Activated CD4-positive, alpha-beta memory T cell treated with anti-CD3 and anti-CD28 coated beads for 36 hours (primary cell): ENCODE measurements at places on chromosomes 1 and 21.

- H3K27me3 ChIP-seq = peaks cover 1% of the 10 kb centered on the region
- H3K27ac ChIP-seq = no peak overlapping the region
- H3K36me3 ChIP-seq = no peaks in the 10 kb centered on the region
- no peak overlapping the region for H3K4me3 ChIP-seq
- no peaks in the 10 kb centered on the region for H3K4me1 ChIP-seq
These were observed 148.2 kb downstream of the RWDD3 start for GRCh38 chr1:95382000-95382786.

DNA sequence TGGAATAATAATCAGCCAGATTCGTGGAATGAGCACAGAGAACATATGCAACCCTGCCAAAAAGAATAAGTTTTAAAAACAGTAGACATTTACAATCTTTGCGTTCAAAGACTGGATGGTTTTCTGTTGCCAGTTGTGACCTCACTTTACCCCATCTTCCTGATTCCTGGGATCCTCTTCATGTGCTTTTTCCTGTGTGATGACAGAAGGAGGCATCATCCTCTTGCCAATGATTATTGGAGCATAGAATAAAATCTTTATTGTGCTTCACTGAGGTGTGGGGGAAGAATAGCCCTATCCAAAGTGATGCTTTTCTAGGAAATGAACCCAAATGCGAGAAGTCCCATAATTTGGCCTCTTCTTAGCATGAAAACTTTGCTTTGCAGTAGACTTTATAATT is 15.0 kb upstream of the BARHL2 start:
- DNase-seq = no peak
- H3K27ac ChIP-seq = no peak overlapping the region
- peaks cover 24% of the 10 kb centered on the region for H3K4me1 ChIP-seq
- no peak overlapping the region for H3K4me3 ChIP-seq
- H3K27me3 ChIP-seq = peaks cover 69% of the 10 kb centered on the region
- H3K36me3 ChIP-seq = no peaks in the 10 kb centered on the region

GRCh38 chr1:12552951-12553921 is 64.8 kb downstream of the DHRS3 start:
- no peaks in the 10 kb centered on the region for H3K27me3 ChIP-seq
- no peak overlapping the region for H3K27ac ChIP-seq
- H3K4me3 ChIP-seq = no peak overlapping the region
- no peaks in the 10 kb centered on the region for H3K36me3 ChIP-seq
- no peak for DNase-seq

GRCh38 chr1:184567637-184568036 is 180.8 kb downstream of the C1orf21 start:
- no peaks in the 10 kb centered on the region for H3K36me3 ChIP-seq
- H3K4me3 ChIP-seq = no peak overlapping the region
- no peak overlapping the region for H3K27ac ChIP-seq
- peaks cover 12% of the 10 kb centered on the region for H3K27me3 ChIP-seq
- H3K4me1 ChIP-seq = no peaks in the 10 kb centered on the region

DNA sequence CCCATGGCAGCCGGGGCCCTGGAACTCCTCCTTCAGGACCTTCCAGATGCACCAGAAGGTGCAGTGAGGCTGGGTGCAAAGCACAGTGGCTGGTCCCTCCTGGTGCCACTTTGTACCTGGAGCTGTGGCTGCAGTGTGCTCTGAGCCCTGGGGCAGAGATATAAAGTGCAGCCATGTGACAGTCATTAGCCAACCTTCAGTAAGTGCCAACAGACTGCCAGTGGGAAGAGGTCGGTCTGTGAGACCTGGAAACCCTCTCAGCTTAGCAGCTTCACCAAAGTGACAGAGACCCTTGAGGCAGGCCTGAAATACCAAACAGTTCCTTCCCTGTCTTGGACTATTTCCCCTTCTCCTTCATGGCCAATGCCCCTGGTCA is 26.7 kb upstream of the NGF start:
- H3K4me3 ChIP-seq = no peak overlapping the region
- no peaks in the 10 kb centered on the region for H3K4me1 ChIP-seq
- no peak overlapping the region for H3K27ac ChIP-seq
- no peaks in the 10 kb centered on the region for H3K27me3 ChIP-seq

- DNase-seq = no peak
- no peak overlapping the region for H3K27ac ChIP-seq
- H3K4me3 ChIP-seq = no peak overlapping the region
- peaks cover 4% of the 10 kb centered on the region for H3K27me3 ChIP-seq
- no peaks in the 10 kb centered on the region for H3K4me1 ChIP-seq
- no peaks in the 10 kb centered on the region for H3K36me3 ChIP-seq
These were observed 470.0 kb upstream of the VAMP3 start for GRCh38 chr1:7300893-7301663.

DNA sequence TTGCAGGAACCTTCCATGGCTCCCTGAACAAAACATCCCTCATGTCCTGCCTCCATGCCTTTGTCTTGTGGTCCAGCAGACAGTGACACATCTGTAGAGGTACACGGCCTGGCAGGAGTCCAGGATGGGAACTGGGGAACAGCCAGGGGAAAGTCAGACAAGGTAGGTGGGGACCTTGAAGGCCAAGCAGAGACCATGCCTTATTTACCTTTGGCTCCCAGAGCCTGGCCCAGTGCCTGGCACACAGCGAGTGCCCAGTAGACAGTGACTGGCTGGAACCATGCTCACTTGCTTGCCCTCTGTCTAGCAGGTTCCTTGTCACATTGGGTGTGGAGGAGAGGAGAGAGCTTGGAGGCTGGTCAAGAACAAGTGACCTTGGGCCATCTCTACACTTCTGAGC is 81.0 kb downstream of the BCAR3 start:
- peaks cover 9% of the 10 kb centered on the region for H3K27me3 ChIP-seq
- DNase-seq = no peak
- H3K4me1 ChIP-seq = peaks cover under 1% of the 10 kb centered on the region
- H3K4me3 ChIP-seq = no peak overlapping the region
- H3K27ac ChIP-seq = no peak overlapping the region

DNA sequence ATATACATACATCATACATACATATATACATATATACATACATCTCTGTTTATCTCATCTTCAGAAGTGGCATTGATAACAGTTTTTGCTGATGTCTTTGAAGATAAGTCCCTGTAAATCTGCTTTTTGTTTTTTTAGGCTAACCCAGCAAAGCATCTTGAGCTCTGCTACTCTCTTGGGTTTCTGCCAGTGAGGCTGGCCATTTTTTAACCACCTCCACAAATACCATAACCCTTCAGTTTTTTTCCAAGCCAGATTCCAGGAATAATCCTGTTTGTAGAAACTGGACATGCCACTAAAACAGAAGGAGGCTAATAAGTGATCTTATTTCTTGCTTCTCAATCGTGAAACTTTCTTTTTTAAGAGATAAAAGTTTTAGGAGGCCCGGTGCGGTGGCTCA is 21.6 kb downstream of the SDHC start:
- no peaks in the 10 kb centered on the region for H3K4me1 ChIP-seq
- DNase-seq = no peak
- H3K27ac ChIP-seq = no peak overlapping the region
- no peaks in the 10 kb centered on the region for H3K27me3 ChIP-seq
- H3K4me3 ChIP-seq = no peak overlapping the region

GRCh38 chr1:234844479-234845031 is 234.6 kb upstream of the IRF2BP2 start:
- H3K36me3 ChIP-seq = no peaks in the 10 kb centered on the region
- peak; percentile 45 for DNase-seq
- peak overlapping the region; percentile 99 for H3K27ac ChIP-seq
- no peaks in the 10 kb centered on the region for H3K27me3 ChIP-seq
- H3K4me1 ChIP-seq = peaks cover 96% of the 10 kb centered on the region

GRCh38 chr1:147496571-147497210 is 44.6 kb upstream of the BCL9 start:
- no peaks in the 10 kb centered on the region for H3K4me1 ChIP-seq
- no peaks in the 10 kb centered on the region for H3K27me3 ChIP-seq
- DNase-seq = no peak
- H3K4me3 ChIP-seq = no peak overlapping the region
- no peaks in the 10 kb centered on the region for H3K36me3 ChIP-seq
- no peak overlapping the region for H3K27ac ChIP-seq

DNA sequence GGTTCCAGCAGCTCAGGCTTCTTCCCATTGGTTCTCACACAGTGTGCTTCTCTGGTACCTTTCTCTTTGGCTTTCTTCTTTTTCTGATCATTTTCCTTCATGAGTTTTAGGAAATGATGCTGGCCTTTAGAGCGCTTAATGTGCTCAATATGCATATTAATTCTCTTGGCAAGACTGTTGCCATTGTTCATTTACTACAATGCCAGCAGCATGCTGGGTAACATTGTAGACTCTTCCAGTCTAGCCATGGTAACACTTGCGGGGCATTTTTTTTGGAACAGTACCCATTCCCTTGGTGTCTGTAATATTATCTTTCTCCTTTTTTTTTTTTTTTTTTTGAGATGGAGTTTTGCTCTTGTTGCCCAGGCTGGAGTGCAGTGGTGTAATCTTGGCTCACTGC is 21.7 kb downstream of the UBE4B start:
- no peak for DNase-seq
- no peak overlapping the region for H3K4me3 ChIP-seq
- no peak overlapping the region for H3K27ac ChIP-seq
- H3K36me3 ChIP-seq = peaks cover 4% of the 10 kb centered on the region

GRCh38 chr1:189596197-189596596 is 881.5 kb downstream of the BRINP3 start:
- H3K27me3 ChIP-seq = no peaks in the 10 kb centered on the region
- no peak overlapping the region for H3K4me3 ChIP-seq
- no peak for DNase-seq
- H3K27ac ChIP-seq = no peak overlapping the region
- no peaks in the 10 kb centered on the region for H3K36me3 ChIP-seq

GRCh38 chr1:33305816-33306652 is 14.9 kb downstream of the A3GALT2 start:
- no peaks in the 10 kb centered on the region for H3K36me3 ChIP-seq
- H3K27me3 ChIP-seq = peaks cover 10% of the 10 kb centered on the region
- no peak overlapping the region for H3K27ac ChIP-seq
- no peak for DNase-seq

DNA sequence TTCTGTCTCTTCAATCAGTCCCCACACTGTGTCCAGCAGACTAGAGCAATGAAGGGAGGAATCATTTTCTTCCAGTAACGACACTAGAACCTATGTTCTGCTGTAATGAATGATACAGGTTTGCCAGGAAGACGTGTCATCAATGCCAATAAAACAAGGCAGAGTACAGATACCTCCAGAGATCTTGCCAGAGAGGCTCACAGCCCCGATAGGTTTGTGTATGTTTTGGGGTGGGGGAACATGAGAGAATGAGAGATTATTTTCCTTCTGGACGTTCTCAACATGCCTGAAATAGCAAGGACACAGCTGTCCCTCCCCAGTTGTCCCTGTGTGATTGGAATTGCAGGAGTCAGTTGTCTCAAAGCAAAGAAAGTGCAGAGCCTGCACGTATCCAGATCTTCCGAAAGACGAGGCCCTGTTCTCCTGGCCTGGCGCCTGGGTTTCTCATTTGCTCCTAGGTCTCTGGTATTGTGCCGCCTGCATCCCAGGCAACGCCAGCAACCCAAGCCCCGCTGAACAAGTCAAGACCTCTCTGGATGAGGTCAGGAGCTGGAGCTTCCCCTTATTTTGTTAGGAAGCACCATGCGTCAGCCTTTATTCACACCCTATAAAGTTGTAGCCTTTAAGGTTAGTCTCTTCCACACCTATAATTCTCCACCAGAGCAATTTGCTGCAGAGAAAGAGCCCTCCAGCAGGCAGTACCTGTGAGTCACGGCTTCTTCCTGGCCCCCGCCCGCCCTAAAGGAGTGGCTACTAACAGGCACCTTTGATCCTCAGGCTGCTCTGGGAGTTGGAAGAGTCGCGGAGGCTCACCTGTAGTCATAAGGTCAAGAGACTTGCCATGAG is 130.5 kb downstream of the TOMM20 start:
- no peak for DNase-seq
- H3K27ac ChIP-seq = no peak overlapping the region
- no peak overlapping the region for H3K4me3 ChIP-seq
- H3K36me3 ChIP-seq = no peaks in the 10 kb centered on the region
- no peaks in the 10 kb centered on the region for H3K27me3 ChIP-seq
- H3K4me1 ChIP-seq = peaks cover 12% of the 10 kb centered on the region

DNA sequence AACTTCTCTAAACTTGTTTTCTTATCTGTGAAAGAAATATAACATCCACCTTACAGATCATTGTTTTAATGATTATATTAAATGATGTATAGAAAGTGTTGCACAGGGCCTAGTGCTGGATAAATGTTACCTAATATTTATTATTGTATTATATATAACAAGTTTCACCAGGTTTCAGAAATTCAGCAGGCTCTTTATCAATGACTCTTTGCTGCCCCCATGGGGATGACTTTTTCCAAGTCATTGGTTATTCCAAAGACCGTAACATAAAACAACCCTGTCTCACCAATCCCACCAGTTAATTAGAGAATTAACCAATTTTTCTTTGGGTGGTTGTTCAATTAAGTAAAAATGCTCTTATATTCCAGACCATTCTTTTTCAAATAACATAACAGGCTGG is 7.3 kb upstream of the DEDD start:
- H3K4me1 ChIP-seq = peaks cover 3% of the 10 kb centered on the region
- H3K27ac ChIP-seq = no peak overlapping the region
- peaks cover 4% of the 10 kb centered on the region for H3K36me3 ChIP-seq
- no peaks in the 10 kb centered on the region for H3K27me3 ChIP-seq

- H3K27me3 ChIP-seq = peaks cover 5% of the 10 kb centered on the region
- no peak overlapping the region for H3K4me3 ChIP-seq
- DNase-seq = no peak
- H3K27ac ChIP-seq = no peak overlapping the region
- no peaks in the 10 kb centered on the region for H3K36me3 ChIP-seq
These were observed 120.9 kb downstream of the C1orf21 start for GRCh38 chr1:184507604-184508280.

DNA sequence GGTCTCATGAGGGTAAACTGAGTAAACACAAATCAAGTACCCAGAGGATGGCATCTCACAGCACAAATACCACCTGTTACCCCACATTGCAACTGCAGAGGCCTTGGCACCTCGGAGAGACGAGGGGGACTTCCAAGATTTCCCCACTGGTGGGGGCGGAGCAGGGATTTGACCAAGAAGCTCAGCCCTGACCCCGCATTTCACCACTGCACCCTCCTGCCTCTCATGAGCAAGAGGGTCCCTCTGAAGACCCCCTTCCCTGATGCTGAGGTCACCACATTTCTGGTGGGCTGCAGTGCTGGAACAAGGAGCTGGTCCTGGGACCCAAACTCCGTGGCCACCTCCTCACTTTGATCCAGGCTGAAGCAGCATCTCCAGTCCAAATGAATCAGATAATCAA is 342.4 kb downstream of the NPHP4 start:
- H3K27ac ChIP-seq = no peak overlapping the region
- H3K4me1 ChIP-seq = peaks cover 2% of the 10 kb centered on the region
- DNase-seq = no peak
- H3K27me3 ChIP-seq = peaks cover 17% of the 10 kb centered on the region
- no peaks in the 10 kb centered on the region for H3K36me3 ChIP-seq

DNA sequence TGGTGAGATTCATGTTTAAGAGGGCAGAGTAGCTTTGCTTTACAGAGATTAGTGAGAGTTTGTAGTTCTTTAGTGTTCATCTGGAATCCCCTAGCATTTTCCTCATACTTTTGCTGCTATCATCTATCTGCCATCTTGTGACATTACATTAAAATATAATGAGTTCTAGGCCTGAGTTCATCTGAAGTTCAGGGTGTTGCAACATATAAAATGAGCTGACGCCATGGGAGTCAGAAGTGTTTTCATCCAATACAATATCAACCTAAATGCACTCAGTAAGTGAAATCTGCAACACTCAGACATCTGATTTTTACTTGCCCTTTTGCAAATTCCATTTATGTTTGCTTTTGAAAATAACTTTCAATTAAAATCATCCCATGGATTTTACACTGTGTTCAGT is 153.8 kb downstream of the NTNG1 start:
- no peak overlapping the region for H3K27ac ChIP-seq
- H3K4me3 ChIP-seq = no peak overlapping the region
- no peaks in the 10 kb centered on the region for H3K27me3 ChIP-seq
- H3K36me3 ChIP-seq = no peaks in the 10 kb centered on the region
- no peaks in the 10 kb centered on the region for H3K4me1 ChIP-seq
